Vagina (tissue), 2 donors: ENCODE measurements at places on chromosomes 13 and 19.

GRCh38 chr13:63403733-63404132 lies 1988.1 kb upstream of the PCDH20 start:
- no peak for DNase-seq

GRCh38 chr13:41199526-41199925 lies 5.2 kb upstream of the KBTBD7 start:
- no peak for DNase-seq

DNA sequence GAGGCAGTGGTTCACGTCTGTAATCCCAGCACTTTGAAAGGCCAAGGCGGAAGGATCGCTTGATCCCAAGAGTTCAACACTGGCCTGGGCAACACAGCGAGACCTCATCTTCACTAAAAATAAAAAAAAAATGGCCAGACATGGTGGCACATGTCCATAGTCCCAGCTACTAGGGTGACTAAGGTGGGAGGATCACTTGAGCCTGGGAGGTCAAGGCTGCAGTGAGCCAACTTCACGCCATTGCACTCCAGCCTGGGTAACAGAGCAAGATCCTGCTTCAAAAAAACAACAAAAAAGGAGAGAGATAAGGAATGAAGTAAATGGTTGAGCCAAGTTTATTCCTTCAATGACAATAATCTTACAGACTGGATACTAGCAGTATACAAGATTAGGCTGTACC lies 21.3 kb downstream of the TBC1D4 start:
- no peak for DNase-seq

DNA sequence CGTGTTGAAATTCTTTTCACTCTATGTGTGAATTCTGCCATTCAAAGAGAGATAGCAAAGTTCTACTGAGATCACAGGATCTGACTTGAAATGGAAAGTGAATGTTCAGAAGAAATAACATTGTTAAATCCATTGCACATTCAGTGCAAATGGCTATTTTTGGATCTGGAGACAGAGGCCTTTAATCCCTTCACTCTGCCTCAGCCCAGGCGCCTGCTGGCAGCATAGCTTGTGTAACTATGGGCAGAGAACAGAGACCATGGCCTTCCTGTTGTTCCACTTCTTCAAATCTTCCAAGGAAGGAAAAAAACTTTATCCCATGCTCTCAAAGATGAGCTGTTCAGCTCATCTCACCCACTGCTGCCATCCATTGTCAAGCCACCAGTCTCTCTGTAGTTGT lies 265.4 kb downstream of the LMO7 start:
- DNase-seq, result no peak

- DNase-seq, result no peak
These were observed 7.8 kb upstream of the OPA3 start for GRCh38 chr19:45592366-45592765.
